Dermis microvascular lymphatic vessel endothelial cell (primary cell): ENCODE measurements at places on chromosomes 11 and 22. TPM values are rescaled to one million over a fixed set of nuclear protein-coding genes. Genes with fewer than 3 reads are reported as not detected.
A peak's percentile ranks its signal among the peaks of the same experiment; 100 is the strongest.

DNA sequence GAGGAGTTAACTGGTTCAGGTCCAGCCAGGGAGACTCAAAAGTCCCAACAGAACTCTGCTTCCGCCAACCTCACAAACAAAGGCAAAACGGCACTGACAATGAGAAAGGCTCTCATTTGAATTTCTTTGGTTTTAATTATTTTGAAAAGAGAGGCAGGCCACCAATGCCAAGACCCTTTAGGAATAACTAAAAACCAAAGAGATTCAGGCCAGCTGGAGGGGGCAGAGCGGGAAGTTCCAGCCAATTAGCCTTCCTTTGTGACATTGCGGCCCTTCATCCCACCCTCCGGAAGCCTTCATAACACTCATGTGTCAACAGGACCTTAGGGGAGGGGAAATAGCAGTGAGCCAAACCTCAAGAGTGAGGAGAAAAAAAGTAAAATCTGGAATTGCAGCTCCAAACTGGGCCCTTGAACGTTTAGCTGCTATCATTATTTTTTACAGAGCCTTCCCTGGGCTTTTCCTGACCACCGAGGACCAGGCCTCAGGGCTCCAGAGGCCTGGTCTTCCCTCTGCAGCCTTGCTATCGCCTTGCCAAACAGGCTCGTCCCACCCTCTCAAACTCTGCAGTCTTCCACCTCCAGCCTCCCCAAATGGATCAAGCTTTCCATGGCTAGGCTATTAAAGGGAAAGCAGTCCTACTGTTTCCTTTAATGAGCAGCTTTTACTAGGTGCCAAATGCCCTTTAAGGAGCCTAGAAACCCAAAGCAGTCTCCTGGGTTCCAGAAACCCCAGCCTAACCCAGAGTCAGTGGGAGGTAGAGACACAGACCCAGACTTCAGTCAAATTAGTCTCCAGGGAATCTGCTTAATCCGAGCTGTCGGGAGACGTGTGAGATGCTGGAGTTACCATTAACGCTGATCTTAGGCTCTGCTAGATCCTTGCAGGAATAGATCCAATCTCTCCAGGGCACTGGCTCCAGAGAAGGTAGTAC, 114.2 kb downstream of the CCDC34 start:
- no peak for DNase-seq

JAML gene
- under 0.01 and 0.13 TPM in 2 replicates for total RNA-seq

GRCh38 chr11:9530020-9530621, 43.3 kb upstream of the WEE1 start:
- no peak for DNase-seq

DNA sequence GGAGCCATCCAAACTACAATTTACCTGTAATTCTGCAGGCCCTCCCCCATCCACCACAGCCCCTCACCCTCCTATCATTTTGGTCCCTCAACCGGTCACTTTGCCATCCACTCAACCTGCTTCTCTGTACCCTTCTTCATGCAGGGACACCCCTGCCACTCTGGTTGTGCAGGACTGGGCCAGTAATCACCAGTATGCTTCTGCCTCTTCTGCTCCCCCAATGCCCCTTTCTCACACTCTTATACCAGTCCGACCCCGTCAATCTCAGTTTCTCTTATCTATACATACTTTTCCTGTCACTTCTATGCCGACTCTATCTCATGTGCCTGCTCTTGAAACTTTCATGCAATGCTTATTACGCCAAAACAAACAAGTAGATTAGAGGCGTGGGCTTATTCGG, 5.1 kb upstream of the COMT start:
- DNase-seq: no peak

CECR2 gene
- under 0.01 TPM in 2 replicates for total RNA-seq

DNA sequence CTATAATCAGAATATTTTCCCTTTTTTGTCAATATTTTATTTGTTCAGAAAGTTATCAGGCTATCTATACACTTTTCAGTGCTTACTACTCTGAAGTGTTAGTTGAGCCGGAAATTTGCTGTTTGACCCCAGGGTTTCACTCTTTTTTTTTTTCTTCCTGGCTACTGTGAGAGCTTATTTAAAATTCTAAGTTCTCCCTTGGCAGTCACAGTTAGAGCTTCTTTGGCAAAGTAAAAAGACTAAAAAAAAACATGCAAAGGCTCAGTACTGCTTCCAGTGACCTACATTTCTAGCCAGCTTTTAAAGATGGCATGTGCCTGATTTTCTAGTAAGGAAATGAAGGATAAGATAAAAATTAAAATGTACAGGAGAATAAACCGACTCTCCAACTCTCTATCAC, 48.4 kb downstream of the ELP4 start:
- DNase-seq: peak; percentile 72

DNA sequence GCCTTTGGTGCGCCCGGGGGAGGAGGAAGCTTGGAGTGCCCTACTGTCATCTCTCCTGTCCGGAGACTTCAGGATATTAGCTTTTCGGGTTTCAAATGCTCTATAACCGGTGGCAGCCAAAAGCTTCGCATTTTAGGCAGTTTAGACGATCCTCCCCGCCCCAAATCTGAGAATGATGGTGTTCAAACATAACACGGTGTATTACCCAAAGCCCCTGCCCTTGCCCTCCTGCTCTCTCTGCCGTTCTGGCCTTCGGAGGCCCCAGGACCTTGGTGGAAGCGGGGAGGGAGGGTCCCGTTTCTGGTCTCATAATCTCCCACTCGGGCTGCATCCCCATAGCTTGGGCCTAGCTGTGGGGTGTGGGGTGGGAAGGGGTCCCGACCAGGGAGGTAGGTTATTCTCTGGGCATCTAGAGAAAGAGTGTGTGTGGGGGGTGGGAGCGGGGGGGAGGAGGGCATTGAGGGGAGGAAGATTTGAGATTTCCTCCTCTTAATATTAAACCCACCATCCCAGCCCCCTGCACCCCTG, 2.3 kb downstream of the PKNOX2 start:
- DNase-seq: no peak

TSPAN18 gene
- 26.3 and 47.2 TPM in 2 replicates for total RNA-seq

DNA sequence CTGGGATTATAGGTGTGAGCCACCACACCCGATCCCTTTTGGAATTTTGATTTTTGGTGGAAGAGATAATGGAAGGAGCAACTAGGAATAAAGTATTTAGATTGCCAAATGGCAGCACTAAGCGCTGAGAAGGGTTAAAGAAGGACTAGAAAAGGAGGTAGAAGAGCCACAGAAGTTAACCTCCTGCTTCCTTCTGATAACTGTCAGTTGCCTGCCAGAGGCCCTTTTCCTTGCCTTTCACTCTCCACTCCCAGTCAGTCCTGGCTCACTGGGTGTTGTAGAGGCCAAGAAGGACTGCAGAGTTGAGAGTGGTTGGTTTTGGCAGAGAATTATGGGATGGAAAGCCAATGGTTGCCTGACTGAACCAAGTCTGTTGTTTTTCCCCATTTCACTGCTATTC, 19.3 kb downstream of the ZC3H12C start:
- DNase-seq: no peak

NXPE4 gene
- not detected in 2 replicates for total RNA-seq

SPTBN2 gene
- 18.1 and 22.6 TPM in 2 replicates for total RNA-seq

- DNase-seq: no peak
Observed at GRCh38 chr22:35348703-35349102, 32.2 kb upstream of the HMOX1 start.

DNA sequence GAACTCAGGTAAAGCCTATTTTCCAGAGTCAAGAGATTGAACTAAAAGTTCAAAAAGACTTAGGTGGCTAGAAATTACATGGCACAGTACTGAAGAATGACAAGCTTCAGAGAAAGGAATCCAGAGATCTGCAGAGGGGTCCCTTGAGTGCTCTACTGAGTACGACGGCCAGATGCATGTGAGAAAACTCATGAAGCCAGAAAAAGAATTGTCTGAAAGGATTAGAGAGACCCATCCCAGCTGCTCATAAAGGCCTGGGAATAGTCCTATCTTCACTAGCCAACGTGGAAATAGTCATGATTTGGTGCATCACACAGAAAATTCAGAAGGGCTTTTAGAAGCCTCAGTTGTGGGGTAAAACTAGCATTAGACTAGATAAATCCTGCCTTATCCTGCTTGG, 91.3 kb downstream of the SOX6 start:
- DNase-seq: no peak

NCAM1 gene
- 0.90 and 4.2 TPM in 2 replicates for total RNA-seq

TREH gene
- not detected in 2 replicates for total RNA-seq

DNA sequence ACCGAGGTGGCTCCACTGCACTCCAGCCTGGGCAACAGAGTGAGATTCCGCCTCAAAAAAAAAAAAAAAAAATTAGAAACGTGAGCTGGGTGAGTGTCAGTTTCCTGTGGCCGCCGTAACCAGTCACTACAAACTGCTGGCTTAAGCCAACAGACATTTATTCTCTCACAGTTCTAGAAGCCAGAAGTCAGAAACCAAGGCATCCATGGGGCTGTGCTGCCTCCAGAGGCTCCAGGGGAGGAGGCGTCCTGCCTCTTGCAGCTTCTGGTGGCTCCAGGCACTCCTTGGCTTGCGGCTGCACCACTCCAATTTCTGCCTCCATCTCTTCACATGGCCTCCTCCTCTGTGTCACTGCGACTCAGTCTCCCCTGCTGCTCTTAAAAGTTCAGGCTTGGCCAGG, 11.1 kb upstream of the KIAA0930 start:
- no peak for DNase-seq

OR52E8 gene
- total RNA-seq: not detected in 2 replicates

- no peak for DNase-seq
Observed at GRCh38 chr11:703506-703905, 2.5 kb upstream of the EPS8L2 start.

DNA sequence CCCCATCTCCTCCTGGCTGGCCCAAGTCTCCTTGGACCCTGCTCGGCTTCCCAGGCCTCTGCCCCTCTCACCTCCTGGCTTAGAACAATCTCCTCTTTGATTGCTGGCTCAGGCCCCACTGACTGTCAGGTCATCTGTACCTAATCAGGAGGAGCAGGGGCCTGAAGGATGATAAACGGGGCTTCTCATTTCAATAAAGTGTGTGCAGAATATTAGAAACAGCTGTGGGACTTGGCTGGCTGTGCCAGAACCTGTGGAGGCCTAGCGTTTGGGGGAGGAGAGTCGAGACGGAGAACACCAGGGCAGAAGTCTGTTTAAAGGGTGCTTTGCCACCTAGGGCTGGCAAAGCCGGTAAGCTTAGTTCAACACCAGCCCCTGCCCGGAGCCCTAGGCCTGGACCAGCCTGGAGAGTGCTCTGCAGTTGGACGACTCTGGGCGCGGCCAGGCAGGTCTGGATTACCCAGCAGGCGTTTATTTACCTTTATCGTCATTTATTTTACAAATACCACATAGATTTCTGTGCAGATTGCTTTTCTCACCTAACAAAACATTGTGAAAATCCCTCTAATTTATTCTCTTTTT, 10.1 kb upstream of the VSIG10L2 start:
- DNase-seq: no peak

- DNase-seq: no peak
Observed at GRCh38 chr11:9853929-9854552, 190.2 kb downstream of the SWAP70 start.

GRCh38 chr11:23455321-23455891, 595.1 kb upstream of the CCDC179 start:
- DNase-seq: no peak

DNA sequence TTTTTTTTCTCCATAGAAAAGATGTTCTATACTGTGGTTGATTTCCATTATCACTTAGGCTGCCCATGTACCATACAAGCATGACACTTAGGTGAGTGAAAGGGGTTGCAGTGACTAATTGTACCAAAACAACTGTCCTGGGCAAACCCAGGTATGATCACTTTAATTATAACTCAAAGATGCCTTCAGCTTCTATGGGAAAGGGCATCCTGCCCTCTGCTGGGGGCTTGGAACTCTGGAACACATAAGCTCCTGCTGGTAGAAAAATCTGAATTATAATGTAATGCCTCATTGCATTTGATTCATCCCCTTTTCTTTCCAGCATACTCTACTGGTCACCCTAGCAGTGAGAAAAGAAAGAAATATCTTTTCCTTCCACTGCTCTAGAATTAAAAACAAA, 206.3 kb downstream of the DDX10 start:
- DNase-seq: peak; percentile 86

SORL1 gene
- under 0.01 and 0.13 TPM in 2 replicates for total RNA-seq

DNA sequence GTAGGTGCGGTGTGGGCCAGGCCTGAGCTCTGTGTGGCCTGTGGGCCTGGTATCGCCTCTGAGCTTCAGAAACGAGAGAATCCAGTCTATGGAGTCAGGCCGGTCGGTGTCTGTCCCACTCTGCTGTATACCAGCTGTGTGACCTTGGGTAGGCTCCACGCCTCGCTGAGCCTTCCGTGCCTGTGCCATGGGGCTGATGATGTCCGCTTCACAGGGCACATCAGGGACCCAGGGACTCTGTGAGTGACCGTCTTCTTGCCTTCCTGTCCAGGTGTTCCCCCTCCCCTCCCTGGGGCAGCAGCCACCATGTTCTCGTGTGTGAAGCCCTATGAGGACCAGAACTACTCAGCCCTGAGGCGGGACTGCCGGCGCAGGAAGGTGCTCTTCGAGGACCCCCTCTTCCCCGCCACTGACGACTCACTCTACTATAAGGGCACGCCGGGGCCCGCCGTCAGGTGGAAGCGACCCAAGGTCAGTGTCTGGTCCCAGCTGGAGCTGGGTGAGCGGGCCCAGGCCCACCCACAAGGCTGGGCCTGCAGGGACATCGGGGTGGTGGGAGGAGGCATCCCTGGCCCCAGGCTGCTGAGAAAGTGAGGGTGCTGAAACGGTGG, 17.9 kb downstream of the CAPN5 start:
- DNase-seq: no peak

- no peak for DNase-seq
Observed at GRCh38 chr11:130775306-130776060, 140.8 kb downstream of the SNX19 start.

GRCh38 chr11:69908511-69909220, 89.5 kb upstream of the FGF3 start:
- no peak for DNase-seq

- no peak for DNase-seq
Observed at GRCh38 chr22:19478045-19478900, 720 bp downstream of the UFD1 start.

DNA sequence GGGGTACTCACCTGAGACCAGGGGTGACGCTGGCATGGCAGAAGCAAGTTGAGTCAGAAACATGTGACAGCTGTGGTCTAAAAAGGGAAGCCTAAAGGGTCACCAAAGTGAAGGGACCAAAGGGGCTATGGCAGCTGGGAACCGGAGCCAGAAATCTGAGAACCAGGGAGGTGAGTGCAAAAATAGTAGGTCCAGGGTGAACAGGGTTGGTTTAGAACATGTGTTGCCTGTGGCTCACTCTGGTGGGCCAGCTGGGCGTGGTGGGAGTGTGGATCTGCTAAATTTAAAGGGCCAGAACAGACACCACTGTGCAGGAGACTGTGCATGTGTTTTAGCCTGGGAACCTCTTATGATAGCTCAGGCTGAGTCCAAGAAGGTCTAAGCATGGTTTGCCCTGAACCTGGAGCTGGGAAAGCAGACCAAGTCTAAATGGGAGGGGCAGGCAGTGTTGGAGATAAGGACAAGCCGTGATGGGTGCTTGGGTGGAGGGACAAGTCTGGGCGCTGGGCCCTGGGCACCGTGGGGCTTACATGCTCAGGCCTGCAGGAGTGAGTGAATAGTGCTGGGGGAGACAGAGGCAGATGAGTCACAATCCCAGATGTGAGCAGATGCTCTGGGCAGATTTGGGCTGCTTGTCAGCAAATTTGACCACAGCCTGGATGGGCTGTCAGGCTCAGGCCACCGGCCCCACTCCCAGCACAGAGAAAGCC, 41.4 kb upstream of the ZBED5 start:
- no peak for DNase-seq
